HCEC 1CT (cell line): ENCODE measurements at places on chromosomes 13 and 19.

- no peak for DNase-seq
These were observed 52.8 kb downstream of the SERP2 start for GRCh38 chr13:44426461-44426860.

- no peak for DNase-seq
These were observed 22.0 kb downstream of the CEACAM16 start for GRCh38 chr19:44720945-44721344.

DNA sequence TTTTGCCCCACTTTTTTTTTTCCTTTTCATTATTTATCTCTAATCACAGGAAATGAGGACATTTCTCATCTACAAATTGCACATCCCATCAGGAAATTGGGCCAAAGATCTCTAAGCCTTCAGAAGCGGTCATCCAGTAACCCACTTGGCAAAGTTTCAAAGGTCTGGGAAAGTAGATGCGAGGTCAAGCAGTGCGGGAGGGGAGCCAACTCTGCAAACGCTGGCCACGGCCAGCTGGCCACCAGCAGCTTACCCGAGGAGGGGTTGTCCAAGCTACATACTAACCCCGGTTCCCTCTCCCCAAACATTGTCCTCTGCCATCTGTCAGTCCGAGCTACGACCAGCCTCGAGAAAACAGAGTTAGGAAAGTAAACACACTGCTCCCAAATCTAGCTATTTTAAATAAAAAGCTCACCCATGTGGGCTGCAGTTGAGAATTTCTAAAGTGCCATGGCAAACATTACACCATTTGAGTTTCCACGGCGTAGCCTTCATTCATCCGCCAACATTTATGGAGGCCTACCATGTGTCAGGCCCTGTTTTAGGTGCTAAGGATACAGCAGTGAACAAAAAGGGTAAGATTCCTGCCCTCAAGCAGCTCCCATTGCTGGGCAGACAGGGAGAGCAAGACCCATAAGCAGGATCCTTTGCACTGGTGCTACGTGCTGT is 11.5 kb downstream of the FFAR2 start:
- peak; percentile 16 for DNase-seq

DNA sequence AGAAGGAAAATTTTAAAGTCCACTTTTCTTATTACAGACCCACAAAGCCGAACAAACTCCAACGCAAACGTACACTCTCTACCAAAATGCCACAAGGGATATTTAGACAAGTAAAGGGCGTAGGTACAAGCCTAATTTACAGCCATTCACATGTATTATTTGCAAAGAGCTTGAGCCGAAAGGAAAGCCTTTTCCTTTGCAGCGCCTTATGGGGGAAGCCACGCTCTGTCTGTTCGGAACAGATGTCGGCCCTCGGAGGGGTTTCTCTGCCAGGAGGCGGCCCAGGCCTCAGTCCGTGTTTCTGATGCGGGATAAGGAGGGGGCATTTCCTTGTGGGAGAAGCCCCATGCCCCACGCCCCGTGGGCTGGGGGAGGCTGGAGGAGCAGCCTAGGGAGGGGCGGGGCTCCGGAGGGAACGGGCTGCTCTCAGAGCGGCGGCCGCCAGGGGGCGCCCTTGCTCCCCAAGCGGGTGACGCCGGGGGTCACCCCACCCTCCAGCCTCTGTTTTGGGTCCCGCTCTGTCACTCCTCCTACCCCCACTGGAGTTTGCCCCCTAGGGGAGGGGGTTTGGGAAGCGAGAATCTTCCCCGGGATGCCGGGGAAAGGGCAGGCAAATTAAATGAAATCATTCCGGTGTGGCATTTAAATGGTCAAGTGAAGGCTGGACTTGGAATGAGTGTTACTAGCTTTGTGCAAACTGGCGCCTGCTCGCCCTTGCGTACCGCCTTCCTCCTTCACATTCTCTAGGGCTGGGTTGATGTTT is 2.9 kb downstream of the HTR2A start:
- peak; percentile 33 for DNase-seq

DNA sequence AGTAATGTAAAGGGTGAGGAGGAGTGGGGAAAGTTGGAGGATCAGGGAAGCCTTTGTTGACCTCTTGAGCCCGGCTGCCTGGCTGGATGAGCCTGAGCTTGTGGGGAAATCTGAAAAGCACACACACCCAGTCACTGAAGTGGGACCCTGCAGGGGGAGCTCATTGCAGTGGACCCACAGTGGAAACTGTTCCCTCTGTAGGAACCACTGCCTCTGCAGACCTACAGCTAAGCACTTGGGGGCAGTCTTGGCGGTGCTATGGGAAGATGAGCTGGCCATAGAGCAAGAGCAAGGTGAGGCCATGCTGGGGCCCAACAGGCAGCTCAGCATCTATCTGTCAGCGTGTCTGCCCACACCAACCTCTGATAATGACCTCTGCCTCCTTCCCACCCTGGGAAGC is 294.8 kb downstream of the TSHZ3 start:
- DNase-seq: peak; percentile 55

- peak; percentile 97 for DNase-seq
These were observed 49.3 kb downstream of the UFM1 start for GRCh38 chr13:38398711-38399493.

DNA sequence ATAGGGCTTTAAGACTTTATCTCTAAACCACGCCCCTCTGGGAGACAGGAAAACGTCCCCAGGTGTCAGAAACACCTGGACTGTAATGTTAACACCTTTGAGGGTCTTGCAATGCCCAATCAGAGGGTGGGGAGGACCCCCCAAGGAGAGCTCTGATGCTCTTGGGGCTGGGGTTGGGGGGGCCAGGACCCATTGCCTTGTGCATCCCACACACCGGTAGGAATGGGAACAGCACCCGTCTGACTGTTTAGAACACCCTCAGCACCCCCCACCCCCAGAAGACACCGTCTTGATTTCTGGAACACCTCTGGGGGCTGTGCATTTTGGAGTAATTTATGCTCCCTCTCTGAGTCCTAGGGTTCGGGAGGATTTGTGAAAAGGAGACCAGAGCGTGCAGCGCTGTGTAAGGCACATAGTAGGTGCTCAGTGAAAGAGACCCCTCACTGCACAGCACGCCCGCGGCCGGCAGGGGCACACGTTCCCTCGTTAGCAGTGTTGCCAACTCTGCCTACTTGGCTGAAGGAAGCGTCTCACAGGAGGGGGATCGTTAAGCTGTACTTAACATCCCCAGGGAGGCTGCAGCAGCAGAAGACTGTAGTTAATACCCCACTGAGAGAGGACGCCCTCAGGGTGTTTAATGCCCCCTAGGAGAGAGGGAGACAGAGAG is 2.8 kb upstream of the ERFL start:
- no peak for DNase-seq
